Stromal cell of bone marrow (primary cell): ENCODE measurements at places on chromosomes 1 and 21.
A peak's percentile ranks its signal among the peaks of the same experiment; 100 is the strongest.

DNA sequence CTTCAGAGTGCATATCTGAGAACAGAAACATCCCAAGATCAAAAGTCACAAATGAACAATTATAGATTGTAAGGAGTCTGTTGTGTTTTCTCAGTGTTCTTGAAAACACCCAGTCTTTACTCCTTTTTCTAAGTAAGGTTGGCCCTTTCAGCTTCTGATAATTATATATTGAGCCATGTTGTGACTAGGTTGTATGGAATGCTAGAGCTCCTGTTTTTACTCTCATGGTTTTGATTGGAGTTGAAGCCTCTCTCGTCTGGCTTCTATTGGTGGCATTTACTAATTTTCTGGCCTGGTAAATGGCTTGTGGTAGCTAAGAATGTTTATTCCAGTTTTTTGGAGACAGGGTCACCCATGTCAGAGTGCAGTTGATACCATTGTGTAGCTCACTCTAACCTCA lies 84.7 kb downstream of the NDUFS5 start:
- DNase-seq: no peak

GRCh38 chr1:98962156-98962555 lies 42.5 kb downstream of the PLPPR5 start:
- no peak for DNase-seq

DNA sequence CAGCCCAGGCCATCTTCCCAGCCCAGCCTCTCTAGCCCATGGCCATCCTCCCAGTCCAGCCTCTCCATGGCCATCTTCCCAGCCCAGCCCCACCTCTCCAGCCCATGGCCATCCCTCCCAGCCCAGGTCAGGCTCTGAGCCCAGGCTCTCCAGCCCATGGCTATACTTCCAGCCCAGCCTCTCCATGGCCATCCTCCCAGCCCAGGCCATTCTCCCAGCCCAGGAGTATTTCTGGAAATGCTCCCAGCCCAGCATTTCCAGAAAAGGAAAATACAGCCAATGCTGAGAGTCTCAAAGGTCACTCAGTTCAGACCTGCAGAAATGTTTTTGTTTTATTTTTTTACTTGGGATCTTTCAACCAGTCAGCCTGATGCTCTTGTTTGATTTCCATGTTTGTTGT lies 70.0 kb upstream of the ZNF281 start:
- peak; percentile 50 for DNase-seq

GRCh38 chr1:24936684-24937083 lies 6.6 kb upstream of the RUNX3 start:
- DNase-seq: no peak

- DNase-seq: no peak
Measured at GRCh38 chr1:59833022-59833421, 18.3 kb downstream of the HOOK1 start.

GRCh38 chr1:207798847-207799246 lies 47.0 kb downstream of the CD46 start:
- no peak for DNase-seq

- no peak for DNase-seq
Measured at GRCh38 chr1:205304046-205304694, 17.4 kb downstream of the NUAK2 start.

- DNase-seq: no peak
Measured at GRCh38 chr1:223815865-223816264, 29.9 kb downstream of the TP53BP2 start.

GRCh38 chr1:39458991-39459390 lies 32.4 kb upstream of the BMP8A start:
- DNase-seq: no peak

- no peak for DNase-seq
Measured at GRCh38 chr1:152148981-152149380, 10.0 kb downstream of the RPTN start.

GRCh38 chr1:238119060-238119459 lies 228.3 kb upstream of the ZP4 start:
- DNase-seq: no peak

DNA sequence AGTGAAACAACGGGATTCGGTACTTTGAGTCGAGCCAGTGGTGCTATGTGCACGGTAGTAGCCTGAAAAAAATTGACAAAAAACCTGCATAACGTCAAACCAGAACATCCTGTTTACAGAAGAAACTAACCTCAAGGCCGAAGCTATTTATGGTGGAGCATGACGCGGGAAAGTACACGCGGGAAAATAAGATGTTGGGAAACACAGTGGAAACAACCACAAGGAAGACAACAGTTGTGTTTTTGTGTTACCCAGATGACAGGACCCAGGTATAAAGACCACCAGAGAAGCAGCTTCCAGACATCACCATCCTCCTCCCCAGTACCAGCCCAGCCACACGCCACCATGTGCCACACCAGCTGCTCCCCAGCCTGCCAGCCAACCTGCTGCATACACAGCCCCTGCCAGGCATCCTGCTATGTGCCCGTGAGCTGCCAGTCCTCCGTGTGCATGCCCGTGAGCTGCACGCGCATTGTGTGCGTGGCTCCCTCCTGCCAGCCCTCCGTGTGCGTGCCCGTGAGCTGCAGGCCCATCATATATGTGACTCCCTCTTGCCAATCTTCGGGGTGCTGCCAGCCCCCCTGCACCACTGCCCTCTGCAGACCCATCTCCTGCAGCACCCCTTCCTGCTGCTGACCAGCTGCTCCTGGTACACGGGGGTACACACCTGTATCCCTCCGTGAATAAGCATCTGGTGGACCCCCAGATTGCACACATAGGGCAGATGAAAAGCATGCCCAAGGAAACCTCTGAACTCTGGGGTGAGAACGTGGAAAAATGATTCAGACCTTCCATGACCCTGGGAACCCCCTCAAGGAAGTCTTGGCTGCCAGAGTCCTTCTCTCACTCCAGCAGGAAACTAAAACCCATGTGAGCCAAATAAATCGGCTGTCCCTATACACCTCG lies at the start of gene KRTAP12-3:
TSS of gene KRTAP12-3 (plus strand) at position 298 of the 906 bp plus-strand sequence. CDS start at position 346, 48 bp downstream.
- DNase-seq: no peak

- DNase-seq: peak; percentile 57
Measured at GRCh38 chr21:39111931-39112550, 71.2 kb downstream of the PSMG1 start.

GRCh38 chr21:34262469-34262845 lies 101.3 kb upstream of the KCNE2 start:
- DNase-seq: no peak

DNA sequence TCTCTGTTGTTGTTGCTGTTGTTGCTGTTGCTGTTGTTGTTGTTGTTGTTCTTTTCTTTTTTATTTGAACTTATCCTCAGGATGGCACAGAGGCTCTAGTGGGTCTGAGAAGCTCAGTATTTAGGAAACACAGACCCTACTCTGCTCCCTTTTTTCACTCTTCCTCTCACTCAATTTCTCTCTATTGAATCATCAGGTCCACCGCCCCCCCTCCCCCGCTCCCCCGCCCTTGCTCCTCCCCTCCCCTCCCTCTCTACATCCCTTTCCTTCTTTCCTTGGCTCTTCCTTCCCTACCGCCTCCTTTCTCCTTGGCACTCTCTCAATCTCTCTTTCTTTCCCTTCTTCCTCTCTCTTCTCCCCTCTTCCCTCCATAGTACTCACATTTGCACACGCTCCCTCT lies 218.5 kb upstream of the ZC3H12A start:
- DNase-seq: no peak

DNA sequence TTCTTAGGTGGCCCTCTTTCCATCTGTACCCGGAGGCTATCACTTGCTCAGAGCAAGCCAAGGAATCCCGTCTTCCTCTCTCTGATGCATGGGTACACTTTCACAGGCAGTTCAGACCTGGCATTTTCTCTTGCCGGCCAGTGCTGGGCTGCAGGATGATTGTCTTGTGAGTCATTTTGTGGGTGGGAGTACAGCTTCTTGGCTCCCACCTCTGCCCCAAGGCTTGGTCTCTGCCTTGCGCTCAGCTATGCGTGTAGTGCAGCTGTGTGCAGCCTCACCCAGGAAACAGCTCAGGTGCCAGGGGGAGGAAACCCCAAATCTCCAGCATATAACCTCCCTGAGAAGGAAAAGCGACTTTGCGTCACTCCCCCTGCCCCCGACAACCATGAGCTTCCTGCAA lies 3.9 kb upstream of the AJAP1 start:
- no peak for DNase-seq

GRCh38 chr1:150366416-150367296 lies 2.7 kb downstream of the RPRD2 start:
- no peak for DNase-seq

DNA sequence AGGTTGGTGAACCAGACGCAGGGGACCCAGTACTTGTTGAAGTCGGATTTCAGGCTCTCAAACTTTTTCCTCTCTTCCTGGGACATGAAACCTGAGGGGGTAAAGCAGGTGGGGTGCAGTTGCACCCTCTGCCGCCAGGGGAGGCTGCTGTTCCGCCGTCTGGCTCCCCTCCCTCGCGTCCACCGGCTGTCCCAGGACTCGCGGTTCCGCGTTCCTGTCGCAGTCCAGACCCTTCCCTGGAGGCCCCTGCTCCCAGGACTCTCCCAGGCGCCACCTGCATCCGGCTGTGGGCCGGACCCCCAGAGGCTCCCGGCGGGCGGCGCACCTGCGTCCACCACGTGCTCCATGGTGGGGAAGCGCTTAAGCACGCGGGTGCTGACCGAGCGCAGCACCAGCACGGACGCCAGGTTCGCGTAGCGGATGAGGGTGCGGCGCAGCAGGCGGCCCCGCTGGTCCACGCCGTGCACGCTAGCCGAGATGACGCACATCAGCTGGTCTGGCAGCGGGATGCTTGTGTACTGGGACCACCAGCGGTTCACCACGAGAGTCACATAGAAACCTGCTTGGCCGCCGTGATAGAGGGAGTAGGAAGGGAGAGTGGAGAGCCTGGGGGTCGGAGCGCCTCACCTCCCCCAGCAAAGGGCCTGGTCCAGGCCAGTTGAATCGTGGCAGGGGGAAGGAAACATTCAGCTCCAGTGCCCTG lies 1.7 kb downstream of the BEST4 start:
- no peak for DNase-seq

DNA sequence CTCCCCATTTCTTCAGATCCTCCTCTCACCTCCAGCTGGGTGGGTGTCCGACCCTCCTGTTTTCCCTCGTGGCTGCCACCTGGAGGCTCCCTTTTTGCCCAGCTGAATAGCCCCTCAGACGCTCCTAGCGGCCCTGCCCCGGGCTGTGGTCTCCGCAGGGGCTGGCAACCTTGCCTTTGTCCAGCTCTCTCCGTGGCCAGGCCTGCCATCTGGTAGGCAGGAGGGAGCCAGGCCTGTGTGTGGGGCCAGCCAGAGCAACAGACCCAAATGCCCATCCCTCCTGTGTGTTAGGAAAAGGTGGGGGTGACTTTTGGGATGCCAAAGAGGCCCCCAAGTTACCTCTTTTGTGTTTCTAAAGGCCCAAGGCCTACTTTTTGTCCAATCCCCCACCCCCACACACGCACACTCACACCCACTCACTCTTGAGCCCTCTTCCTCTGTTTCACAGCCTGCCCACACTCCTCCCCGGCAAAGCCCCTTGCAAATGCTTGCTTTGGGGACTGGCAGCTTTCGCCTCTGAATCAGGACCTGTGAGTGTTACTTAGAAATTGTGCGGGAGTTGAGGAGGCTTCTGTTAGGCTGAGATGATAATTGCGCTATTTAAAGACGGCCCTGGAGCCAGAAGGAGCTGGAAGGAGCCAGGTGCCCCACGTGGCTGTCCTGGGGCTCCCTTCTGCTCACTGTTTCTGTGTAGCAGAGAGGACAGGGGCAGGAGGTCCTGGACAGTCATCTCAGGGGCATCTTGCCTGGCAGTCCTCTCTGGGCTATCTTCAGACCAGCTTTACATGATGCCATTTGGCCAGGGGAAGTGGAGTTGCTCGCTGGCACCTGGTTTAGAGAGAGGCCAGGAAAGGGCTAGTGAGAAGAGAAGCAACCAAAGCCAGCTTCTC lies 9.1 kb downstream of the PPFIA4 start:
- DNase-seq: no peak

DNA sequence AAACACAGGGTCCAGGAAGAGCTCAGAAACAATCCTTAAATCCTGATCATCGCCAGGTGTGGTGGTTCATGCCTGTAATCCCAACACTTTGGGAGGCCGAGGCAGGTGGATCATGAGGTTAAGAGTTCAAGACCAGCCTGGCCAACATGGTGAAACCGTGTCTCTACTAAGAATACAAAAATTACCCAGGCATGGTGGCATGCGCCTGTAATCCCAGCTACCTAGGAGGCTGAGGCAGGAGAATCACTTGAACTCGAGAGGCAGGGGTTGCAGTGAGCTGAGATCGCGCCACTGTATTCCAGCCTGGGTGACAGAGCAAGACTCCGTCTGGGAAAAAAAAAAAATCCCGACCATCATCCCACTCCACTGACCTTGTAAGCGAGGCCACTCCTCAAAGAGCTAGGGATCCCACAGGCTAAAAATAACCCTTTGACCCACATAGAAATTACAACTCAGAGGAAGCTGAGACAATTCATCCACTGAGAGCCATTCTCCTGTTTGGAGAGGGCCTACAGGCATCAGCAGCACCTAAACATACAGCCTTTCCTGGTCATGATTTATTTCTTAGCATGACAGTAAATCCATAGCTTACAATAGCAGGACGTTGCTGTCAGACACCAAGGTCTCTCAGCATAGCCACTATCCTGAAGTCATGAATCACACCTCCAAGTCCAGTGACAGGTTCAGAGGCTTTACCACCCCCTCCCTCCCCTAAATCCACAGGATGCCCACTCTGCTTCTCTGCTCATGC lies 66.7 kb downstream of the TGFBR3 start:
- no peak for DNase-seq

GRCh38 chr1:228402641-228403025 lies 4.0 kb downstream of the TRIM11 start:
- DNase-seq: no peak

DNA sequence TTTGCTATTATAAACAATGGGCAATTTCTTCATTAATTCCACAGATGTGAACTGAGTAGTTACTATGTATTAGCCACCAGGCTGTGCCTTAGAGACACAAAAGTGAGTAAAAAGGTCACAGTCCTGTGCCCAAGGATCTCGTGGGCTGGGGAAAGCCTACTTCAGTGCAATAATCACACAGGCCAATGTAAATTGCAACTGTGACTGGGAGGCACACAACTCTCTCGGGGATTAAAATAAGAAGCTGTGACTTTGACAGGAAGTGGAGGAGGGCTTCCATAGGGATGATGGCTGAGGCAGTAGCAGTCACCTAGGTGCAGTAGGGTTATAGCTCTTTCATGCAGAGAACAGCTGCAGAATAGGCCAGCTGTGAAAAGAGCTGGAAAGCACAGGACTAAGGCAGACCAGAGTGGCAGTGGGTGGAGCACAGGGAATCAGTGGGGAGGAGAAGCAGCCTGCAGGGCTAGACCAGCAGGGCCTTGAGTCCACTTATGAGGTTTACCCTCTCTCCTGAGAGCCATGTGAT lies 121.9 kb downstream of the MAB21L3 start:
- no peak for DNase-seq

GRCh38 chr1:22591576-22591975 lies 28.3 kb downstream of the EPHA8 start:
- no peak for DNase-seq

DNA sequence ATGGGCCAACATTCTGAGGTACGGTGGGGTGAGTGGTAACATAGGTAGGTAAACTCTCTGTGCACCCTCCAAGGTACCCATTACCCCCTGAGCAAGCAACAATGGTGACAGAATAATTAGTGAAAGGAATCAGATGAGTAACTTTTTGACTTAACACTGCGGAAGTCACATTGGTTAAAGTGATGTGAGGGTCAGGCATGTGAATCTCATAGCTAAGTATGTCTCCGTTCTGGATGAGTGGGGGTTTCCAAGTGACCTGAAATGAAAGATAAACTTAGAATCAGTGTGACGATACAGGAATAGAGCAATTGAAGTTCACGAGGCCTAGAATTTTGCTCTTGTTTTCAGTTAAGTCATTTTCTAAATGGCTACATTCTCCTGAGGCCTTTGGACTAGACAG lies 311.7 kb downstream of the KCTD3 start:
- DNase-seq: no peak

- DNase-seq: no peak
Measured at GRCh38 chr1:36585569-36586548, 103.1 kb upstream of the CSF3R start.

GRCh38 chr1:221294242-221294641 lies 415.0 kb downstream of the HLX start:
- no peak for DNase-seq
